Kidney glomerular epithelial cell (primary cell): ENCODE measurements at places on chromosomes 1 and 21.

DNA sequence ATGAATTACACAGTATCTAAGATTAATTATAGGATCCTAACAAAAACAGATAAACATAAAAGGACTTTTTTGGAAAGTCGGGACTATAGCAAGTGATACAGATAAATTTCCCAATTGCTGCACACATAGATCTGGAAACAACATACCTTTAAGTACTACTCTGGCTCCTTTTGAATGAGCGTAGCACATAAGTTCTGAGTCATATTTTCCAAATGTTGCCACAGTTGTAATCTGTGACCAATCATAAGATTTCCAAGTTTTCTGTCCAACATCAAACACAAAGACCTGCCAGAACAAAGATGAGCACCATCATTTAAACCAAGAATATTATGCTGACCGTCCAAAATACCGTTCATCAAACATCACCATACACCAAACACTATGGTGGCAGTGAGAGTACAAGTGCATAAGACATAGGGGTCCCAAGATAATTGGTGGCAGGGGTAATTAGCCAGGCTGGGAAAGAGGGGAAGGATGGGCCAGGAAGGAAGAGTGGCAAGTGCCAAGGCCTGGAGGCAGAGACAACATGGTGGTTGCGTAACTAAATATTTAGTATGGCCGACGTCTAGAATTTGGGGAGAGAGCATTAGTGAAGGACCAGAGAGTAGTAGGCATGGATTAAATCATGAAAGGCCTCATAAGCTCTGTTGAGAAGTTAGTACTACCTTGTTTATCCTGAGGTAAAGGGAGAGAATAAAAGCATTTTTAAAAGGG is 3.6 kb downstream of the CTBS start:
- no peak for DNase-seq

DNA sequence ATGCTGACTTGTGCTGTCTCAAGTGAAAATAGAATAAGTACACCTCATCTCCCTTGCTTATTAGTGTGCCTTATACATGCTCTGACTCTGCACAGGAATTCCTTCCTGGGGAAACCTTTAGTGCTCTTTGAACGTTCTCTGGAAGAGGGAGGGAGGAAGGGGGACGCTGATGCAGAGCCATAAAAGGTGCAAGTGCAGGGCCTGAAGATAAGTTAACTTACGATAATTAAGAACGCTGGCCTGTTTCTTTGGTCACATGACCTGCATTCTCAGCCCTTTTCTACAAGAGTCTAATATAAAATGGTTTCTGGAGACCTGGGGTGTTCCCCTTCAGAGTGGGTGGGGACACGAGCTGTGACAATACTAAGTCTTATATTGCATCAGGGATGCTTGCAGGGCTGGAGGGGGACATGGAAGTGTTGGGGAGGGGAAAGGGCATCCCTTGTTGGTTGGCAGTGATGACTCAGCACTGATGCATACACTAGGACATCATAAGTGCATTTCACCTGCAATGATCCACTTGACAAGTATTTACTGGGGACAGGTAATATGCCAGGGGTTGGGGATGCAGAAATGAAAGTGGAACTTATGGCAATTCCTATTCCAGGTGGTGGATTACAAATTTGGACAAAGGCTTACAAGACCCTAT is 26.3 kb upstream of the KIAA0040 start:
- DNase-seq = no peak

DNA sequence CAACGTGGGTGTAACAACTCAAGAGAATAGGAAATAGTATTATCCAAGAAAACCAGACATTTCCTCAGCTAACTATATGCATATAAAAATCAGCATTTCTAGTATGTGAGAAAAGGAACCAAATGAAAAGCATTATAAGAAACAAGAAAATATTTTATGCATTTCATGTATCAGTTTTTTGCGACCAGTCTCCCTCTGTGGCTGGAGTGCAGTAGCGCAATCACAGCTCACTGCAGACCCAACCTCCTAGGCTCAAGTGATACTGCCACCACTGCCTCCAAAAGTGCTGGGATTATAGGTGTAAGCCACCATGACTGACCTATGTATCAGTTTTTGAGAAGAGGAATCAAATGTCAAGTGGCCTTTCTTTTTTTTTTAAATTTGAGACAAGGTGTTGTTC is 31.0 kb downstream of the SLC16A1 start:
- no peak for DNase-seq

GRCh38 chr21:29718081-29718815 is 221.5 kb downstream of the GRIK1 start:
- DNase-seq = peak; percentile 16

- no peak for DNase-seq
Observed at GRCh38 chr1:234406871-234407270, 33.6 kb downstream of the COA6 start.

GRCh38 chr1:116078699-116079223 is 32.4 kb upstream of the MAB21L3 start:
- no peak for DNase-seq

GRCh38 chr1:42379794-42380585 is 602 bp upstream of the RIMKLA start:
- peak; percentile 30 for DNase-seq
